ENCODE measurements at places on chromosomes 16 and 17.

- peak; percentile 43 for DNase-seq
Measured at GRCh38 chr17:45132572-45133463, 503 bp upstream of the PLCD3 start.

DNA sequence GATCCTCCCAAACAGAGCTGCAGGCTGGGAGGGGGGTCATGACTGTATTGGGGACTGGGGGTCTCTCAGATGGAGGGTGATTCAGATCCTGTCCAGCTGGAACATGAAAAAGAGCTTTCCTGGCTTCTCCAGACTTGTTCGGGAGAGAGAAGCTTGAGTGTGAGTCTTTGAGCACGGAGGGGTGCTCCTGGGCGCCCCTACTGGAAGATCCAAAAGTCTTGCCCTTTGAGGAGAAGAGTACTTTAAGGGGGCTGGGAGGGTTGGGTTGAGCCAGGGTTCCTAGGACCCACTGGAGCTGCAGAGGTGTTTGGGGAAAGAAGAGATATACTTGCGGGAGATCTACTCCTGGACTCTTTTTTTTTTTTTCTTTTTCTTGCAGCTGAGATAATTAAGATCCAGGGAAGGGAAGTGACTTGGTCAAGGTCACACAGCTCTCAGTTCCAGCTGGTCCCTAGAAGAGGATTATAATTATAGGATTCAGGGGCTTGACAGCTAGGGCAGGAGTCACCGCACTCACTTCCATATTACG, 8.4 kb downstream of the RARA start:
- DNase-seq: no peak

GRCh38 chr16:85222155-85222863, 110.0 kb upstream of the CIBAR2 start:
- no peak for DNase-seq

GRCh38 chr17:31308372-31309334, 5.2 kb downstream of the EVI2B start:
- no peak for DNase-seq
